ENCODE measurements at places on chromosomes 1 and 21.

- no peak for DNase-seq
Measured at GRCh38 chr1:75133750-75134646, at the start of gene LHX8. TSS of gene LHX8 (plus strand) at chr1:75134388. CDS start at chr1:75136615, 2,227 bp downstream.

- no peak for DNase-seq
Measured at GRCh38 chr1:225846331-225847310, 35.6 kb downstream of the TMEM63A start.

DNA sequence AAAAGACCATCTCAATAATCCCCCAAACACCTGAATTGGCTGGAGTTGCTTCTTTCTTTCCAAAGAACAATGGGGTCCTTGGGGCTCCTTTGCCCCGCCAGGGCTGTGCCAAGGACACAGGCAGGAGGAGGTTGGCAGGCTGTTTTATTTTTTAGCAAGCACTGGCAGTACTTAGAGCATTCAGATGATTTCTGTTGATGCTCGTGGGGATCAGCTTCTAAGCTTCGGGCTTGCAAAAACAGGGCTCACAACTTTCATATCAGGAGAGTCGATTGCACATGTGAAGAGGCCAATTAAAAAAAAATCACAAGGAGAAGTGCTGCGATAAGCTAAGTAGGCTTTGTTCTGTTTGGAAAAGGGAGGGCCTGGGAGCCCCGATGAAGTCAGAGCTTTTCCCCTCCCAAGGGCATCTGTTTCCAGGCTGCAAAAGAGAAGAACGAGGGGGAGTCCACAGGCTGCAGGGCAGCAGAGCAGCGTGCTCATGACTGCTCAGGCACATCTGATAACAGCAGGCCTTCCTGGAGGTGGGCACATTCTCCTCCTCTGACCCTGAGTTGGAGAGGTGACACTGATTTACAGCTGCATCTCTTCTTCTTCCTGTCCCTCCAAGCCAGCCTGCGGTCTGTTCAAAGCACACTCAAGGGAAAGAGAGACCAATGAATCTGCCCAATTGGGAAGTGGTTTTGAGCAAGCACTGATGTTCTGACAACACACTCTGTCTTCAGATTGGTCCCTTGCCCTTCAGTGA, 27.3 kb upstream of the BCAR3 start:
- peak; percentile 51 for DNase-seq

DNA sequence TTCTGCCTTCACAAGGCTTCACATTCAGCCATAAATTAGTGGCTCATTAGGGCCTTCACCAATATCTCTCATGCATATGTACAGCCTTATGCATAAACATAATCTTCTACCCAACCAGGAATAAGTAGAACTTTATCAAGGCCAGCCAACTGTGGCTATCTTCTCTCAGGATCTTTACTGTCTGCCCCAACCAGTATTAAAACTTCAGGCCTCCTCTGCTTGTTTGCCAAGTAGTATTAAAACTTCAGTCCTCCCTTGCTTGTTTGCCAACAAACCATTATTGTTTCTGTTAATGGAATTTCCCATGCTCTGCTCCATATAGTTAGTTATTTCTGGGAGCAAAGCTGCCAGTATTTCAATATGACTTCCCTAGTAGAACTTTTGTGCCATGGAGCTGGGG, 80.1 kb downstream of the SLC5A9 start:
- no peak for DNase-seq

DNA sequence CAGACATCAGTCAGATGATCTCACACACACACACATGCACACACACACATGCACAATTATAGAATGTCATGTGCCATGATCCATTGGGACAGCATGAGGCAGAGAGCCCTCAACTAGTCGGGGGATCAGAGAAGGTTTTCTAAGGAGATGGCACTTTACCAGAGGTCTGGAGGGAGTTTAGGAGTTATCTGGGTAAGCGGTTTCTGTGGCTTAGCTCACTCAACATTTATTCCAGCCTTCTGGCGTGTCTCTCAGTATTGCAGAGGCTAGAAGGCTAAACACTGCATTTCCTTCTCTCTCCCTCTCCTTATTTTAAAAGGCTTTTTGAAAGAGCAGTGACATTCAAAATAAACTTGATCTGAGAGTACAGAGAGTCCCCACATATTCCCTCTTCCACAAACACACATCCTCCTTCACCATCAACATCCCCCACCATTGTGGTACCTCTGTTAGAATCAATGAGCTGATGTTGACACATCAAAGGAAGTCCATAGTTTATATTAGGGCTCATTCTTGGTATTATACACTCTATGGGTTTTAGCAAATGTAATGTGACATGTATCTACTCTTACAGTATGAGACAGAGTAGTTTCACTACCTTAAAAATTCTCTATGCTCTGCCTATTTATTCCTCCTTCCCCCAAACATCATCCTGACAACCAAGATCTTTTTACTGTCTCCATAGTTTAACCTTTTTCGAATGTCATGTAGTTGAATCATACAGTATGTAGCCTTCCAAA, 9.0 kb upstream of the PLA2G2A start:
- DNase-seq = no peak

DNA sequence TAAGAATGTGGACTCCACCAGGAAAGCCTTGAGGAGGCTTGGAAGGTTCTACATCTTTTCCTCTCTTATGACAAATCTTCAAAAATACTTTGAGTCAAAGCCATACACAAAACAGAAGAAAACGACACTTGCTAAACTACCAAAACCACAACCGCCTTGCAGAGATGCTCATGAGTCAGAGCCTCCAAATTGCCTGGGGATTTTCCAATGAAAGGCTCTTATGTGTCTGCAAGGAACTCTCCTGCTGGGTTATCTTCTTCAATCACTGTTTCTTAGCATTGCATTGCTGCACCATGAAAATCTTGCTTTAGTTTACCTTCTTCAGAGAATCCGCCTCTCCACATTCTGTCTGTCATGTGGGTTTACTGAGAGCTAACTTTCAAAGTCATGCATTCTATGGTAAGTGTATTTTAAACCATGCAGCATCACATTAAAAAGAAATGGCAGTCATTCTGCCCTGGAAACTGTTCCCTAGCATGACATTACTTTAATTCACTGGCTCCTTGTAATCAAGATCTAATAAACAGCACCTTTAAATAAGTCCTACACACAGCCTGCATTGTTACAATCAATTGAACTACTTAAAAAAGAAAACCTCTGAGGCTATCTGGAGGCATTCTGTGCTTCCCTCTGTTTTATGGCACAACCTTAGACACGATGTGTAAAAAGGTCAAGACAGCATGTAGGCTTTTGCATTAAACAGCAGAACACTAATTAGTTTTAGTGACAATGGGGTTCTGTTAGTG, 210.0 kb upstream of the FOXD3 start:
- DNase-seq = no peak

- DNase-seq = no peak
Measured at GRCh38 chr1:153253693-153254092, 5.8 kb upstream of the LORICRIN start.

GRCh38 chr1:217052196-217052595, 329.0 kb upstream of the ESRRG start:
- DNase-seq = no peak

DNA sequence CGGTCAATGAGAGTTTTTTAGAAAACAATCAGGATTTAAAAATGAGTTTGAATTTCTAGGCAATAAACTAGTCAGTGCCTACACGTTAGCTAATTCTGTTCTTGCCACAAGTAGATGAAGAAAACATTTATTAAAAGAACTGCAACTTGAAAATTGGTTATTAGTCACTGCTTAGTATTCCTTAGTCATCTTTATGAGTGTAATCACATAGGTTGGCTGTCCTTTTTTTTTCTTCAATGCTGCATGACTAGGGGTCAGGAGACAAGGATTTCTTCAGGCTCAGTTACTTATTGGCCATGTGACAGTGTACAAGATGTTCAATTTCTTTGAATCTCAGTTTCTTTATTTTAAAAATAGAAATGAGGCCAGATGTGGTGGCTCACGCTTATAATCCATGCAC, 17.1 kb downstream of the SOAT1 start:
- no peak for DNase-seq

GRCh38 chr1:23451441-23451840, 26.9 kb upstream of the TCEA3 start:
- DNase-seq = no peak

- no peak for DNase-seq
Measured at GRCh38 chr1:245837718-245838117, 669.4 kb downstream of the SMYD3 start.

DNA sequence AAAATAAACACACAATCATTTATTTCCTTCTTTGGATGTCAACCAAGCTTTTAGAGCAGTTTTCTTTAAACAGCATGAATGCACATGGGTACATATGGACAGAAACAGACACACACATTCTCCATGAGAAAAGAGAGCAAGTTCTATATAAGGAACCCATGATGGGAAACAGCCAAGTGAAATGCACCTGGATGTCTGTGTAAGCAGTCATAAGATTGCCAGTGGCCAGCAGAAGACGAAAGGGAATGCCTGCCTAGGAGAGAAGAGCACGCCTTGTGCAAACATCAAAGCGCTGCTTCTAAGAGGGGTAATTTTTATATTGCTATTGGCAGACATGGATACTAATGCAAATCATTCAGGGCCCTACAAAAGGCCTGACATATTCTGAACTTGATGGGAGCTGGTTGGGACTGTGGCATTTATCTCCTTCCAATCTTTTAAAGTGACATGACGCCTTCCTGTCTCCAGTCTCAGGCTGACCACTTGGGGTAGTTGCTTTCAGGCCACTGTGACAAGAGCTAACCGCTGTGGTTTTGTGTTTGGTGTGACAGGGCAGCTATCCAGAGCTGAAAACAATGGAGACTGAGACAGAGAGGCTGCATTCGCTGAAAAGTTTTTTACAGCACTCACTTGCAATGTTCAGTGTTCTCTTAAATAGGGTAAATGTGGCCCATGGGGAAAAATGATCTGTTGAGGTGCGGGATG, 75.0 kb upstream of the DPT start:
- no peak for DNase-seq

GRCh38 chr1:208216062-208216461, 28.1 kb downstream of the PLXNA2 start:
- DNase-seq = no peak

DNA sequence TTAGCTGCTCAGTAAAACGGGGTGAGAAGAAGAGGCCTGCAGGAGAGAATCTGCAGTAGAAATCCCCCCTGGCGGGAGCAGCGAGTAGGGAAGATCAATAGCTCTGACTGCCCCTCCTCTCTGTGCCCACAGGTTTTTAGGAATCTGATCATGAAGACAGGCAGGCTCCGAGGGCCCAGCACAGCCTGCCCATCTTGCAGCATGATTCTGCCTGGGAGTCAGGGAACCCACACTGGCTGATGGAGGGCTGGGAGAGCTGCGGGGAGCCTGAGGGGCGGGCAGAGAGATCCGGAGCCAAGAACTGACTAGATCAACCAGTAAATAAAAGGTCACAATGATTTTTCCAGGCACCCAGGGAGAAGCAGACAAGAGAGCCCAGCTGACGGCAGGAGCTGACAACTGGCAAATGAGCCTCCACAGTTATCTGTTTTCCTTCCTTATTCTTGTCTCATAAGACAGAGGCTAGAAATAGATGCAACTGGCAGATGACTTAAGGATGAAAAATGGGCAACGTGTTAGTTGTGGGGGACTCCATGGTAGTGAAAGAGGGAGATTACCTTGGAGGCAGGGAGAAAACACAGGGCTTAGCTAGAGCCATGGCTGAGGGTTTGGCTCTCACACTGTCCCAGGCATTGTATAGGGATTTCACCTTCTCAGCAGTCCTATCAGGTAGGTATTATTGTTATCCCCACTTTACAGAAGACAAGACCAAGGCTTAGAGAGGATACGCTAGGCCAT, 116.2 kb downstream of the PLXNA2 start:
- DNase-seq = no peak

DNA sequence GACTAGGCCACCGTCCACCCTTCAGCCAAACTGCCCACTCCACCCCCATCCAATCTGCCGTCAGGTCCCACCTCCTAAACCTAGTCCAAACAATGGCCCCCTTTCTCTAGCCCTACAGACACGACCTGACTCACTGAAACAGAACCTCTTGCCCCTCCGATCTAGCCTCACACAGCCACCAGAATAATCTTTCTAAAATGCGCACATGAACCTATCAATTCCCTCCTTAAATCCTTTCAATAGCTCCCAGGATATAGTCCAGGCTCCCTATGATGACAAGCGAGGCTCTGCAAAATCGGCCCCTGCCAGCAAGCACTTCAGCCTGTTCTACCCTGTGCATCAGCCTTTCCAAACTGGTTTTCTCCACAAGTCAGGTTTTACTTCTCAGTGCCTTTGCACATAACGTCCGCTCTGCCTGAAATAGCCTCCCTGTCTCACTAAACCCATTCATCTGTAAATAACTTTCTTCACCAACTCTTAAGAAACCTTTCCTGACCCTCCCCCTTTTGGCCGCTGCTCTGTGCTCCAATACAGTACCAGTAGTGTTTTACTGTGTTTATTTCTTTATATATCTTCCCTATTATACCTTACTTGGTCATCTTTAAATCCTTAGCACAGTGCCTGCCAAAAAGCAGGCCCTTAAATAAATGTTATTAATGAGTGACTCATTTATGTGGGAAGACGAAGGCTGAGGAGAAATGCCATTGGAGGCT, 9.0 kb upstream of the CDC20 start:
- no peak for DNase-seq

- no peak for DNase-seq
Measured at GRCh38 chr1:114219172-114219868, 65.7 kb upstream of the SYT6 start.

DNA sequence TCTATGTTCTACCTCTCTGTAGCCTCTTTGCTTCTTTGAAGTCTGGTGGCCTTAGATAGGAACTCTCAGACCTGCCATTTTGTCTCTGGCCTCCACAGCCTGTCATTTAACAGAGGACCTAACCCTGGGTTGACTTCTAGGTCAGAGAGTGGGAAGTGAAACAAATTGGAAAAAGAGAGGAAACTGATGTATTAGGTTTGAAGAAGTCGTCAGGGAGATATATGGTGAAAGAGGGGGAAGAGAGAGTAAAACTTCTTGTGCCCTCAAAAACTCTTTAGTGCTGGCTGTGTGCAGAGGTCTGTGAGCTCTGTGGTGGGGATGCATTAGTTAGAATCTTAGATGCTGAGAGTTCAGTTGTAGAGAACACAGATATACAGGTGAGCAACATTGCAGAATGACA, 30.2 kb upstream of the CD1D start:
- DNase-seq = no peak

DNA sequence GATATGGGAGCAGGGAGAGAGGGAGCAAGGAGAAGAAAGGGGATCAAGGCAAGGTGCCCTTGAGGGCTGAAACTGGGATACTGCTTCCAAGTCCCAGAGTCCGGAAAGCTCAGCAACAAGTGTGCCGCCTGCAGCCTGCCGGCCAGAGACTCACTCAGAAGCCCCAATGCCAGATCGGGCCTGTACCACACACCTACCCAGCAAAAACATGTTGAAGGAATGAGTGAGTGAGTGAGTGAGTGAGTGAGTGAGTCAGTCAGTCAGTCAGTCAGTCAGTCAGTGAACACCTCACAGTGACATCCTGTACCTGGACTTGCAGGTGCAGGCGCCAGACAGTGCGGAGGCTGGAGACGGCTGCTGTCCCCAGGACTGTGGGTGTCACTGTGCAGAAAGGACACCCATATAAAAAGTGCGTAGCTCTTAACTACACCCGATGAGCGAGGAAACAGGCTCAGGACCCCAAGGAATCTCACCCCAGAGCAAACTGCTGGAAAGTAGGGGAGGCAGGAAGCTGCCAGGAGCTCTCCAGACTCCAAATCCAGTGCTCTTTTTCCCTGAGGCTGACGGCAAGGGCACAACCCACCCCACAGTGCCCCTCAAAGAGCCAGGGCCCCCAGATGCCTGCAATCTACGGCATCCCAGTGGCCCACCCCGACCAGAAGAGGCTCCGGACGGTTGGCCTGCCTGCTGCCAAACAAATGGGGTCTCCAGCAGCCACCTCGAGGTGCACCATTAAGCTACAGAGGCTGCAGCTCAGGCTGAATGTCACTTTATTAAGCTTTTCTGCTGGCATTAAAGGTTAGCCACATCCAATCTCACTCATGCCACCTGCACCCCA, 261.7 kb downstream of the NPHP4 start:
- no peak for DNase-seq

- no peak for DNase-seq
Measured at GRCh38 chr1:178358456-178358855, 138.3 kb downstream of the CLEC20A start.

All from activated CD8-positive, alpha-beta T cell treated with anti-CD3 and anti-CD28 coated beads, Interleukin-2, amount 10 ng/mL, durations not matched to agents 7 days and 5 days (primary cell).